ENCODE measurements at places on chromosomes 12 and 14.

- DNase-seq: no peak
Measured at GRCh38 chr12:57727758-57728395, 10.7 kb downstream of the AGAP2 start.

GRCh38 chr12:120584343-120585149, 3.3 kb upstream of the POP5 start:
- DNase-seq: peak; percentile 58

DNA sequence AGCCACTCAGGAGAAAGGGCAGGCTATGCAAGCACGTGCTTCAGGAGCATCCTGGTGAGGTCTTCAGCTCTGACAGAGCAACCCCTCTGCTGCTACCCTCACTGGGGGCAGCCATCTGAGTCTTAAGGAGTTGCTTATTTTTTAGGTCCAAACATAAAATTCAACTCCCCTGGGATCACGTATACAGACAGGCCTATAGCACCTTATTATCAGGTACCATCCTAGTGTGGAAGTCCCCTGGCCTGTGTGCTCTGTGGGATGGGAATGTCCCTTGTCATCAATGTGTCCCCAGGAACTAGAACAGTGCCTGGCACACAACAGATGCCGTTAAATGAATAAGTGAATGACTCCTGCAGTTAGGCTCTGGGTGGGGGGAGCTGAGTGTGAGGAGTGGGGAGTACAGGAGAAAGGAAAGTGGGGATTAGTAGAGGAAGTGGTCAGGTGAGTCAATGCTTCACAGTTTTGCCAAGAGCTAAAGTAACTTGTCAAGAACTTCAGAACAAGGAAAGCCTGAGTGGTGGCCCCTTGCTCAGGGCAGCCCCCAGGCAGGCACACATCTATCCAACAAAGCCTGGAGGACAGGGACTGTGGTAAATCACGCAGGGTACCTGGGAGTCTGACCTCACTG, 33.5 kb downstream of the DAD1 start:
- peak; percentile 51 for DNase-seq

- no peak for DNase-seq
Measured at GRCh38 chr12:21571046-21571445, 33.6 kb downstream of the GYS2 start.

- DNase-seq: no peak
Measured at GRCh38 chr12:12724421-12725085, 7.4 kb downstream of the CDKN1B start.

- no peak for DNase-seq
Measured at GRCh38 chr12:12081836-12082497, 11.2 kb downstream of the BCL2L14 start.

DNA sequence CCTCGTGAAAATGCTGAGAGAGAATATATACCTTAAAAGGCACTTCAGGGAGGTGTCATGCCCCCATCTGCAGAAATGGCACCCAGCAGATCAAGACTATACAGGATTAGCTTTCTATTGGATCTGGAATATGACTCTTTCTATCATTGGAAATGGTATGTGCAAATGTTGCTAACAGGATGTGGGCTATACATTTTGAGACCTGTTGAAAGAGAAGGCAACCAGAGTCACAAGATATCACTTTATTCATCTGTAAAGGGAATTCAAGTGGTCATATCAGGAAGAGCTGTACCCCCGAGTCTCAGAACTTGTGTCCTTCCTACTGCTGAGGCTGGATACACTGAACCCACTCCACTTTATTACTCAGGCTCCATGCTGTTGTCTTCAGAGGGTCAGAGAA, 46.1 kb upstream of the FRMD6 start:
- no peak for DNase-seq

GRCh38 chr12:75483431-75483830, 2.9 kb downstream of the GLIPR1 start:
- DNase-seq: no peak

DNA sequence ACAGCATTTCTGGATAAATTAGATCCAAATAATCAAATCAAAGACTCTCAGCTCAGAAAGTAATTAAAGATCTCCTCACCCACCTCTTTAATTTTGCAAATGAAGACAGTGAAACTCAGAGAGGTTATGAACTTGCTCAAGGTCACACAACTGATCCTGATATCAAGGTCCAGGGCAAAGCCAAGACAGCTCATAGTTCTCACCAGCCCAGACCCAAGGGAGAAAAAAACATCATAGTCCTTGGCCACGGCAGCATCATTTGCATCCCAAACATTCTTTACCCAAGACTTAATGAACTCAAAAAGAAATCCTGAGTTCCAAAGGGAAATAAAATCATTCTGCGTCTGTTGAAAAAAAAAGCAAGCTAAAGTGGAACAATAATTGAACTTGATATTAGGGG, 112.1 kb downstream of the DAD1 start:
- no peak for DNase-seq

GRCh38 chr12:30977537-30978349, 51.2 kb downstream of the TSPAN11 start:
- no peak for DNase-seq

GRCh38 chr12:110732572-110732971, 10.1 kb downstream of the PPP1CC start:
- no peak for DNase-seq

GRCh38 chr12:122107261-122107660, 28.7 kb downstream of the MLXIP start:
- DNase-seq: no peak

DNA sequence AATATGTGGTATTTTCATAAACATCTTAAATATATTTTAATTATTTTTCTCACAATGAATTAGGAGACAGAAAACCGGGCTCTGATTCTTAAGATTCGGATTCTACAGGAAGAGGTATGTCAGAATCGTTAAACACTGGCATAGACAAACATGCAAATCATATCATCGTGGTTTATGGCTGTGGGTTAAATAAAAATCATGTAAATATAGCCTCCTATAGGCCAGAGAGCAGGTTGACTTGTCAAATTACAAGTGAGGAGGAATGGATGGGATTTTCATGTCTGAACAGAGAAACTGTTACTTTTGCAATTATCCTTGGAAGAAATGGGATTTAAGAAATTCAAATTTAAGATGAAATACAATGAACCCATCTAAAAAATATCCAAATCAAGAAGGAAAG, 74.9 kb upstream of the BCAT1 start:
- DNase-seq: no peak

DNA sequence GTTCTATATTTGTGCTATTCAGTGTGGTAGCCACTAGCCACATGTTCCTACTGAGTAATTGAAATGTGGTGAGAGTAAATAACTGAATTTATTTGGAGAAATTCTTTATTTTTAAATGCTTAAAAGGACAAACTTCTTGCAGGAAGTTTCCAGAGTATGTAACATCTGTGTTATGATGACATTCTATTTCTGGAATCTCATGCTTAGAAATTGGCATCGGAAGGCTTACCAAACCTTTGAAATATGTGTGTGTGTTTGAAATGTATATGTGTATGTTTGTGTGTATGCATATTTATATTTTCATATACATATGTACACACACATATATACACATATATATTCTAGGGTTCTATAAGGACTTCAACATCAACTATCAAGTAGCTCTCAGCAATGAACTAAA, 12.4 kb upstream of the WSCD2 start:
- DNase-seq: no peak

GRCh38 chr12:101826766-101827368, 3.9 kb downstream of the GNPTAB start:
- no peak for DNase-seq

- no peak for DNase-seq
Measured at GRCh38 chr14:104595116-104595675, 9.4 kb downstream of the TMEM179 start.

DNA sequence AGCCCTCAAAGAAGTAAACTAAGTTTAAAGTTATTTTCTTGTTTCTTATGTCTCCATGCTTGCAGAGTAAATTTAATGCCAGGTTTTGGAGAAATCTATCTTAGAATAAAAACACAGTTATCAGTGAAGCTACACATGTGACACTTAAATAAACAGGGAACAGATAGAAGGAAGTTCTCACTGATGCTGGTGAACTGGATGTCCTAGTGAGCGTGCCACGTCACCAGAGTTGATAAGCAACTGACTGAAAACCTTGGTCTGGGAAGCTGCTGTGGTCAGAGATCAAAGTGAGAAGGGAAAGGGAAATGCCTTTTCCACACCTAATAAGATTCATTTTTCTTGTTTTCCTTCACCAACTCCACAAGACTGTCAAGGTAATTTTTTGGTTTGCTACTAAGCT, 74.8 kb upstream of the PCED1B start:
- no peak for DNase-seq

DNA sequence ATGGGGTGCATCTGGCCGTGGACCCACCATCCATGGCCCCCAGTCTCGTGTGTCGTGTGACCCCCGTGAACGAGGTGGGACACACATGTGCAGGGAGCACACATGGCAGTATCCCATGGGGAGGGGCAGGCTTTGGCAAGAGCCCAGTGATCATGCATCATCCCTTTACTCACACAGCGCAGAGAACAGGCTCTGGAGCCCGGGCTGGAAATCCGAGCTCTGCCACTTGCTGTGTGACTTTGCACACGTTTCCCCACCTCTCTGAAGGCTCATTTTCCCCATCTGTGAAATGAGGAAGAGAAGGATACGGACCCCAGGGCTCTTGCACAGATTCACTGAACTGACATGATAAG, 119.9 kb downstream of the PHETA1 start:
- no peak for DNase-seq

- DNase-seq: no peak
Measured at GRCh38 chr12:30450872-30451271, 244.8 kb downstream of the IPO8 start.

DNA sequence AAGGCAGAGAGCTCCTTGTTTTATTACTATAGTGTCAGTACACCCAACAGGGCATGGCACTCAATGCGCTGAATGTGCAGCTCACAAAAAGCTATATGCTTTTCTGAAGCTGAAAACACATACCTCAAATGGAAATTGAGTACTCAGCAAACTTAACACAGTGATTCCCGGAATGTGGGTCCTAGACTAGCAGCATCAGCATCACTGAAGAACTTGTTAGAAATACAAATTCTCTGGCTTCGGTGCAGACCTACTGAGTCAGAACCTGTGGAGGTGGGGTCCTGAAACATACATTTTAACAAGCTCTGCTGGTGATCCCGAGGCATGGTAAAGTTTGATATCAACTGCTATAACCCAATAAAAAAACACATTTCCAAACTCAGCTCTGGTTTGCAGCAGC, 14.9 kb downstream of the RERG start:
- DNase-seq: no peak

GRCh38 chr14:70906793-70907175, 475 bp upstream of the PCNX1 start:
- no peak for DNase-seq

DNA sequence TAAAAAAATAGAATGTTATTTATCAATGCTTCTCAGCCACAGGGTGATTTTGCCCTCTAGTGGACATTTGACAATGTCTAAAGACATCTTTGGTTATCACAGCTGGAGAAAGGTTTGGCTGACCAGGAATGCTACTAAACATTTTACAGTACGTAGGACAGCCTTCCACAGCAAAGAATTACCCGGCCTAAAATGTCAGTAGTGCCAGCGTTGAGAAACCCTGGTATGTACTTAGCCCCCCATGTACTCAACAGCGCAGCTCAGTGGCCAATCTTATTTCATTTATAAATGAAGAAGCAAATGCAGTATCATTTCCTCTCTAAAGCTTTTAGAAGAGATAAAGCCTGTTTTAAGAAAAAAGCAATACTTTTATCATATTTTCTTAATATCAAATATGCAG, 5.8 kb downstream of the MARK3 start:
- DNase-seq: peak; percentile 53

Data from effector memory CD8-positive, alpha-beta T cell (primary cell).